ENCODE measurements at places on chromosomes 1 and 21.

- no peak for DNase-seq
Observed at GRCh38 chr1:13760921-13761320, 60.9 kb downstream of the PRDM2 start.

DNA sequence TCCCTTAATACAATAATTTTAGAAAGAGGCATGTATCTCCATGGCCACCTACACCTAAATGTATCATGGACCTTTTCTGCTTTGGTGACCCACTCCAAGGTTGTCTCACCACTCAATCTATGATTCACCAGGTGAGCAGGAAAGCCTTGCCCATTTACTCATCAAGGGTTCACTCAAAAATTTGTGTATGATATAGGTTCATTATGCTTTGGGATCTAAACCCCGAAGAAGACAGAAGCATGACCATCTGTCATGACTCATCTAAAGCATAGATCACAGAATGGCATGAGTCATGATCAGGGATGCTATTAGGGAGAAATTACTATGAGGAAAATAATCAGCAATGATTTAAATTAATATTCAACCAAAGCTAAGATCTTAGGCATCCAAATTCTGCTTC lies 38.5 kb downstream of the PYHIN1 start:
- no peak for DNase-seq

DNA sequence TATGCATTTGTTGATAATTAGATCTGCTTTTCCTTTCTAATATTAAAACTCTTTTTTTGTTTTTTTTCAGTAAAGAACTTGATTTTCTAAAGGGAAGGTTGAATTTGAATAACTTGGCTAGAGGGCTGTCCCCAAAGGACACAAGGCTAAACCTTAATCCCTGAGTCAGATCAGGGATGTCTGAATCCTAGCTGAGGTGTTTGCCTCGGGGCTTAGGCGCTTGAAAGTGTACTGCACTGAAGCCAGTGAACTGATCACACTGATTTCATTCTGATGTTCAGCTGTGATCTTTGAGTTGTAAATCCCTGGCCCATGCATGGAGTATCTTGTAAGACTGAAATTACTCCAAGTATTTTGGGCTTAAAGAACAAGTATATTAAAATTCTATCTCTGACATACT lies 42.8 kb downstream of the MTR start:
- DNase-seq, result no peak

DNA sequence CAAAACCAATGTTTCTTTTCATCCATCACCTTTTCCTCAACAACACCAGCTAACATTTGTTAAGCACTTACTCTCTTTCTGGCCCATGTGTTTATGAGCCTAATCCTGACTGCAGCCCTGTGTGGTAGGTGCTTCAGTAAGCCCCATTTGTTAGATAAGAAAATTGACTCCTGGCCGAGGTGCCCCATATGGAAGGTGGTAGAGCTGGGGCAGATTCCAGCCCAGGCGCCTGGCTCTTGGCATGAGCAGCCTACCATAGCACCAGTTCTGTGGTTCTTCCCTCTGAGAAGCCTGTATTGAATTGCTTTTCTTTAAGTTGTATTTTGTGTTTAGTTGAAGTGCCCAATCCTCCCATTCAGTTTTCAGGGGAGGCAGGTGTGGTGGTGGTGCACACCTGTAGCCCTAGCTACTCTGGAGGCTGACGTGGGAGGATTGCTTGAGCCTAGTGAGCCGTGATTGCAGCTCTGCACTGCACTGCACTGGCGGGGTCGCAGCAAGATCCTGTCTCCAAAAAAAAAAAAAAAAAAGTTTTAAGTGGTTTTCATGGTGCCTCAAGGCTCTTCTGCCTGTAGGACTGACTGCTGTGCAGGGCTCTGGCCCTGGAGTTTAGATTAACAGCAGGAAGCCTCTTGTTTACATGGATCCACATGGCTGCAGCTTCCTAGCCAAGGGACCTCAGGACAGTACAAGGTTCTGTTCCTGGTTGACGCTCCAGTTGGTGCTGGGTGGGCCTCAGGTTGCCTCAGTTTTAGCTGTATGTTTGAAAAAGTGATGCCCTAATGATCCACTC lies 125.9 kb downstream of the MRPS6 start:
- no peak for DNase-seq

DNA sequence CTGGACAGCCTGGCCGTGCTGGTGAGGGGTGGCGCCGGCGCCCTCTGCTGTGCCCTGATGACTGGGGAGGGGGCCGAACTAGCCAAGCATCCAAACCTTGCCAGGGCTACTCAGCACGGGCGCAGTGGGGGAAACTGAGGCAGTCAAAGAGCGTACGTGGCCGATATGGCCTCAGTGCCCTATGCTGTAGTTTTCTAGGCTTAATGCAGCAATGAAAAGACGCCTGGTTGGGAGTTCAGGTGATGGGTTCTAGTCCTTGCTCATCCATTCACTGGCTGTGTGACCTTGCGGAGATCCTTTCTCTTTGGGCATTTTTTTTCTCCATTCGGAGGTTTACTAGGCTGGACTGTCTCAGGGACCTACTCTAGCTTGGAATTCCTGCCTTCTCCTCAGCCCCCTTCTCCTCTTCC lies 822 bp downstream of the MTX1 start:
- no peak for DNase-seq

DNA sequence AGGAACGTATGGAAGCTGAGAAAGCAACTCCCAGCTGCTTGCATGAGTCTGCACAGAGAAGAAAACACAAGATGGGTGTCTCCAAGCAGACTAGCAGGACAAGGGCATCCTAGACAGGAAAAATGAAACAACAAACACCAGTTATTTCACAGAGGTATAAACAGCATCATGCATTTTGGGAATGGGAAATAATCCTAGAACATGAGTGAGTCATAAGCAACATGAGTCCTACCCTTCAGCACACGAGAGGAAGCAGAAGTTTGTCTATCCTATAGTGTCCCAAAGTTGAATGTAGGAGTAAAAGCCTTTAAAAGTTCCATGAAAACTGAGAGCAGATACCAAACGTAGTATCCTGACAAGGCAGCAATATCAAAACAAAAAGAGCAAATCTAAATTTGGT lies 11.3 kb upstream of the FRRS1 start:
- no peak for DNase-seq

DNA sequence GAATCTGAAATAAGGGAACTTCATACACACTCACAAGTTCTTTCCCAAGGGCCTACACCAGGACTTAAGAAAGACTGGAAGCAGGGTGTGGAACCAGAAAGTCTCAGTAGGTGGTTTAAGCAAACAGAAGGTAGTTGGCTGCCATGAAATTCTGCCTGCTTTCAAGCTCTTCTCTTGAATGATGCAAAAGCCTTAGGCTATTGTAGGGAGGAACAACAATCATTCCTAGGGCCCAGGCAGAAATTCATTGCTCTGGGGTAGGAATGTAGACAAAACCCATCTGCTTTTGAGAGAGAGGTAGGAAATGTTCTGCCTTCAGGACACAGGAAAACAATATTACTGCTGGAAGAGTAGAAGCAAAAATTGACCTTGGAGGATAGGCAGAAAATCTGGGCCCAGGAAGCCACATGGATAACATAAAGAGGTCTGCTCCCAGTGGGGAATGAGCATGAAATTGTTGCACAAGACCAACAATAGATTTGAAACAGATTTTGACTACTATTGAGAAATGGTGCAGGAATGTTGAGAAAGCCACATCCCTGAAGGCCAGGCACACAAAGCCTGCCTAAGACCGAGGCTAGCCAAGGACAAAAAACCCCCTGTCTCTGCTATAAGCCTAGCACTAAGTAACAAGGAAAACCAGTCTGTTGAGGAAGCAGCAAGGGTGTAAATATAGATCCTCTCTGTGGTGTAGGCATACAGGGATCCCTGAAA lies 22.7 kb upstream of the SFT2D2 start:
- peak; percentile 97 for DNase-seq

- no peak for DNase-seq
Observed at GRCh38 chr1:21672478-21673276, 3.5 kb upstream of the RAP1GAP start.

GRCh38 chr1:20696397-20697333 lies 21.1 kb downstream of the KIF17 start:
- peak; percentile 95 for DNase-seq

DNA sequence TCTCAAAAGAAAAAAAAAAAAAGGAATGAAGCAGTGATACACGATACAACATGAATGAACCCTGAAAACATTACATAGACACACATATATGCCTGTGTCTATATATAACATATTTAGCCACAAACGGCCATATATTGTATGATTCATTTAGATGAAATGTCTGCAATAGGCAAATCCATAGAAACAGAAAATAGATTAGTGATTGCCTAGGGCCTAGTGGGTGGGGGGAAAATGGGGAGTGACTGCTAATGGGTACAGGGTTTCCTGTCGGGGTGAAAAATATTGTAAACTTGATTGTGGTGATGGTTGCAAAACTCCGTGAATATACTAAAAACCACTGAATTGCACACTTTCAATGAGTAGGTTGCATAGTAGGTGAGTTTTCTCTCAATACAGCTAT lies 6.0 kb upstream of the H6PD start:
- no peak for DNase-seq

DNA sequence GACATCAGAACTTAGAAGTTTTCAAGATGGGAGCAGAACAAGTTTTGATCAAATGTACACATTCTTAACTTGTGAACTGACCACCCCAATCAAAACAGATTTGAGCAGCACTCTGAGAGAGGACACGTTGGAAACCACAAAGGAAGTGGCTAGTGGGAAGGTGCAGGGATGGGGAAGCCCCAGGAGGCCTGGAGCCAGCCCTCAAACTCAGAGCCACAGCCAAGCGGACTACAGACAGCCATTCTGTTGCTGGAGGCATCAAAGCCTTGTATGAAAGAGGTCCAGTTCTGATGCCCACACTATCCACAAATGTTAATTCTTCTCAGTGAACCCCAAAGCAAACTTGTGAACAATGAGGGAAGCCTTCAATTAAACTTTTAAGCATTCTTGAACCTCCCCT lies 143.6 kb upstream of the RAB4A start:
- DNase-seq, result peak; percentile 29

DNA sequence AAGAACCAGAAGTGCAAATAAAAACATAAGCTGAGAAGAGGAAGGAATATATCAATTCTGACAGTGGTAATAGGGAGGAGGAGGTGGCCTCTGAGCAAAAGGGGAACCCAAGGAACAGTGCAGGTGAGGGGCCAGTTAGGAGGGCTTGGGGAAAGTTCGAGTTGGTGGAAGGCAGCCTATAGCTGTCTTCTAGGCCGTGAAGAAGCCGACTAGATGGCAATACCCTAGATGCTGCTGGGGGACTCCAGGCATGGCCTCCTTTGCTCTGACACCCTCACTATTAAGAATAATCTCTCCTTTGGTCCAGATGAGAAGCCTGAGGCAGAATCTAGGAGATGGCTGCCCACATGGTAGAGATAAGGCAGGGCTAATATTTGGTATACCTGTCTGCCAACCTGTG lies 351.1 kb upstream of the PLXNA2 start:
- no peak for DNase-seq

DNA sequence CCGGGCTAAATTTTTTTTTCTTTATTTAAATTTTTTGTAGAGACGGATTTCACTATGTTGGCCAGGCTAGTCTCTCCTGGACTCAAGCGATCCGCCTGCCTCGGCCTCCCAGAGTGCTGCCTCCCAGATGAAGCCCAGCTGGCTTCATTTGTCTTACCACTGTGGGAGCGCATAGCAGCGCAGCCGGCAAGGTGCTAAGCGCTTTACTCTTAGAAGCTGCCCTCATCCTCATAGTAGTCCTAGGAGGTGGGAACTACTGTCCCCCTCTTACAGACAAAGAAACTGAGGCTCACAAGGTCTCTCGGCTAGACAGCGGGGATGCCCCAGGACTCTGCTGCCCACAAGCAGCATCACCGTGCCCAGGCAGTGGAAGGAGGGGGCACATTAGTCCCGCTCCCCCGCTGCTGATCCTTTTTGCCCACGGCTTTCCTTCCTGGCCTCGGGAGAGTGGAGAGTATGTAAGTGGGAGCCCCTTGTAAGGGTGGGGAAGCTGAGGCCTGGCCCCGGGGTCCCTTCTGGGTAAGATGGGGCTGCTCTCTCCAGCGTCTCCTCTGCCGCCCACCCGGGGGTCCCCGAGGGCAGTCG lies 726 bp downstream of the TMEM54 start:
- DNase-seq, result no peak

DNA sequence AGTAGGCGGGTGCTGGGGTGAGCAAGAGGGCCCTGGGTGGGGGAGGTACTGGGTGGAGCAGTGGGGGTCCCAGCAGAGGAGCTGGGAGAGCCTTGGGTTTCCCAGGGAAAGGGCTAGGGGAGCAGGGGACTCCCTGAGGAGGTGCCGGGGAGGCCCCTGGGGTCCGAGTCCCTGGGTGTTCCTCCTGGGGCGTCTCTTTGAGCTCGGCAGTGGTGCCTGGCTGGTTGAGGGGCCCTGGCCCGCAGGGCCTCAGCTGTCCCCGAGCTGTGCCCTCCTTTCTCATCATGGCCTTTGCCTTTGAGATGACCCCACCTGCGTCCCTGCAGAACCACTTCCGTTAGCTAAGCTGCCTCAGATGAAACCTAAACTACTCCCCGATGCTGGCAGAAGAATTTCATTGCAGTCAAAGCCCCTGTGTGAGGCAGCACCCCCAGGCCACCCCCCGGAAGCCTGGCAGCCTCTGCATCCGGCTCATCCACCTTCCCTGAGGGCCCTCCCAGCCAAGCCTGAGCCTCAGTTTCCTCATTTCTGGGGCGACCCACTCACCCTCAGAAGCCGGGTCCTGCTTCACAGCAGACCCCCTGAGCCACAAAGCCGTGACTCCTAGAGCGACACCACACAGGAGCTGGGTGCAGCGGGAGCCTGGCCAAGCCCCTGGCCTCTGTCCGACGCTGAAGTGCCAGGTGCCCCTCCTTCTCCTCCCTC lies 43.5 kb upstream of the TRAPPC10 start:
- no peak for DNase-seq

- DNase-seq, result peak; percentile 61
Observed at GRCh38 chr1:156498432-156499193, 2.0 kb downstream of the MEF2D start.

GRCh38 chr1:235631816-235632215 lies 17.8 kb downstream of the GNG4 start:
- DNase-seq, result no peak

DNA sequence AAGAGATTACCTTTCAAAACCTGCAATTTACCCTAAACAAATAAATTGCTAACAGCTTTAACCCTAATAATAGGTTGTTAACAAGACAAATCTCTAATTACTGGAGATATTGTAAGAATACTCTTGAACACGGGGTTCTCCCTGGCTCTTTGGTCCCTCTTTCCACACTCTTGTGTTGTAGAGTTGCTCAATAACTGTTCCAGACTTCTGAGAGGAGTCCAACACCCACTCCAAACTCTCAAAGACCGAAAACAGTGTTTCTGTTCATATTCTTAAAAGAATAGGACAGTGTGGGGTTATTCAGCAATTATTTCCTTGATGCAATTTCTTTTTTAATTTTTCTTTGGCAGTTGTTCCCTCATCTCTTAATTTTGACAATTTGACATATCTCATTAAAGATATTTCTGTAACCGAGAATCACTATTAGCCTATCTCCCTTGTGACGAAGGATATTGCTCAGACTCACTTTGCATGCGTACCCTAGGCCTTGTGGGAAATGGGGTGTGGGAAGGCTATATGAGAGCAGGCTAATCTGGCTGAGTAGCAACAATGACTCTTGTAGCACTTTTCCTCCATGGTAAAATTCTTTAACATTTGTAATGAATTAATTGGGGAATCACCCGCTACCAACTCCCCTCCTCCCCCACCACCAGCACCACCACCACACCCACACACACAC lies 90.7 kb downstream of the SLC25A24 start:
- DNase-seq, result no peak

Data from fibroblast of pulmonary artery (primary cell).